ENCODE measurements at places on chromosomes 2 and 18.

DNA sequence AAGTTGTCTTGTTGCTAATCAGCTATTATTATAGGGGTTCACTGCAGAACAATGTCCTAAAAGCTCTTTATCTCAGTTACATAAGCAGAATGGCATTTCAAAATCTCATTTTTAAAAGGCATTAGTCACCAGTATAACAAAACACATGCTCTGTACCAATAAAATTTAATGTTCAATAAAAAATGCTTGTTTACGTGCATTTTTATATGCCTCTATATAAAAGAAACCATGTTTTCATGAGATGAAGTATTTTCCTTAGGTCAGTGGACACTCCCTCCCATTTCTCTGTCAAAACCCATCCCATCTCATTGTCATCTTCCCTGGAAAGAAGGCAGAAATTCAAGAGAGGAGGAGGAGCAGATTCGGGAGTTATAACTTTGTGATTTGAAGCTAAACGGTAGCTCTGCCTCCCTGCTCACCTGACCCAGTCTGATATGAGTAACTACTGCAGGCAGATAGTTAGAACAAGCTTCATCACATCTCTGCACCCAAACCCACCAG is 231.9 kb upstream of the SIX2 start:
- DNase-seq: no peak

- no peak for DNase-seq
Observed at GRCh38 chr2:161061786-161062185, 98.4 kb upstream of the TANK start.

- DNase-seq: no peak
Observed at GRCh38 chr2:28035816-28036215, 145.3 kb downstream of the BABAM2 start.

GRCh38 chr18:46894124-46894523 is 23.2 kb downstream of the PIAS2 start:
- no peak for DNase-seq

DNA sequence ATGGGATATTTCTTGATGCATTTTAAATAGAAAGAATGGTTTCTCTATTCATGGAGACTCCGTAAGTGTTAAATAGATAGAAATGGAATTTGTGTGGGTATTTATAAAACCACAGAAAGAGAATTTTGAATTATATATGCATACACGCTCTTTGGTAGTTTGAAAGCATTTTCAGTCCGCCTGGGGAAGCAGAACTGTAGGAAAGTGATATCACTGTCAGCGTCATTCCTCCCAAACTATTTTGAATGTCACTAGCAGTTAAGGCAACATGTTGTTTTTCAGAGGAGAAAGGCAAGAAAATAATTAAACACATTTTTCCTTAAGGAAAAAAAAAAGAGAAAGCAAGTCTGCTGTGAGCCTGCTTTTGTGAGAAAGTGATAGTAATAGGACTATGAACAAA is 8.7 kb upstream of the ERMN start:
- DNase-seq: no peak

- DNase-seq: no peak
Observed at GRCh38 chr2:66830881-66831280, 396.0 kb downstream of the MEIS1 start.

DNA sequence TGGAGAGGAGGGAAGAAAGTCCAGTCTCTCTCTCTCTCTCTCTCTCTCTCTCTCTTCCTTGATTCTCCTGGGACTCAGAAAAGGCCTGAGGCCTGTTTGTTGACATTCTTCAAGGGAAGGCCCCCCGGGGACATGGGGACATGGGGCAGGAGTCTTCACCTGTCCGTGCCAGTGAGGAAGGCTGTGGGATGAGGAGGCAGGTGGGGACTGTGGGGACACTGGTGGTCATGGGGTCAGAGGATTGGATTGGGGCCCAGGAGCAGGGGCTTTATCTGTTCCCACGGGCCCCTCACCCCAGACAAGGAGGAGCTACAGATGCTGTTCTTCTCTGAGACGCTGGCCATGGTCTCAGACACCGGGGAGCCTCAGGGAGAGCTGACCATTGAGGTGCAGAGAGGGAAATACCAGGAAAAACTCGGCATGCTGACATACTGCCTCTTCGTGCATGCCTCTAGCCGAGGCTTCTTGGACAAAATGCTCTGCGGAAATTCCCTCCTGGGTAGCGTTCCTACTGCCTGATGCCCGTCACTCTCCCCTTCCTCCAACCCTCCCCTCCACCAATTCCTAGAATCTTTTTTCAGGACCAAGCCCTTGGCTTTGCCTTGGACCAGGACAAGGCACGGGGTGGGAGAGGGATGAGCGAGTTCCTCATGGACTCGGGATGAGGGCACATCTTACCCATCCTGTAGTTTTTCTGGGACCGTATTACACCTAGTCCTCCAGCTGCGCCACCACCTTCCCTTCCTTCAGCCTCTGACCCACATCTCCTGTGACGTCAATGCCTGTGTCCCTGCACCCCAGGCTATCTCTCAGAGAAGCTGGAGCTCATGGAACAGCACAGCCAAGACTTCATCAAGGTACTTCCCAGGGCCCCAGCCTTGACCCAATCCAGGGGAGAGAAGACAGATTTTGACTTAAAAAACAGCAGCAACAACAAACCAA is 850 bp downstream of the CATIP start:
- no peak for DNase-seq

DNA sequence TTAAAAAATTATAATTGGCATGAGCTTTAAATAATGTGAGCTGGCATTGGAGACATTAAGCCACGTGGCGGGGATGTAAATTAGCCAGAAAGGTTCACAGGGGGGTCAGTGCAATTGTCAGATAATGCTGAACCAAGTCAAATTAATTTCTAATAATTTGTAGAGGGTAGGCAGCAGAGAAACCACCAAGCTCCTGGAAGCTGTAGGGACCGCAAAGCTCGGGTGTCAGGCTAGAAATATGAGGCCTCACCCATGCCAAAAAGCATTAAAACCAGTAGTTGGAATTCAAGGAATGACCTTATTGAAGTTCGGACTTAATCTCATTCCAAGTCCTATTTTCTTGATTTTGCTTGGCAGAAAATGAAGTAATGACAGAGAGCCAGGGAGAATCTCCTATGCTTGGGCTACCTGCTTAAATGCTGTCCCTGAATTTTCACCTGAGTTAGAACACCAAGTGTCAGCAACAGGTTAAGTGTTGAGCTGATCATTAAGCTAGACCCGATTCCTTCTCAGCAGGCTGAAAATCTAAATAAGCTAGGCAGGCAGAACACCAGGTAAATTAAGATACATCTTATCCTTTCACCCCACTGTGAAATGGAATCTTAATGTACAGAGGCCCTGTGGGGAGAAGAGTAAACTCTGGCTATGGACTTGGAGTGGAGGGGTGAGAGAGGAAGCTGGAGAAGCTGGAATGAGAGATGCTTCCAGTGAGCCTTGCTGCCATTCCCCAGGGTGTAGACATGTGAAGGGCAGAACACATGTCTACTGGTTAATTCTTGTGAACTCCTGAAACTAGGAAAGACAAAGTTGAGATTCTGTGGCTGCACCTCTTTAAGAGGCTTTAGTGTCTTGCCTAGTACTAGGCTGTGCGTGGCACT is 520.0 kb downstream of the SLC4A3 start:
- DNase-seq: no peak

DNA sequence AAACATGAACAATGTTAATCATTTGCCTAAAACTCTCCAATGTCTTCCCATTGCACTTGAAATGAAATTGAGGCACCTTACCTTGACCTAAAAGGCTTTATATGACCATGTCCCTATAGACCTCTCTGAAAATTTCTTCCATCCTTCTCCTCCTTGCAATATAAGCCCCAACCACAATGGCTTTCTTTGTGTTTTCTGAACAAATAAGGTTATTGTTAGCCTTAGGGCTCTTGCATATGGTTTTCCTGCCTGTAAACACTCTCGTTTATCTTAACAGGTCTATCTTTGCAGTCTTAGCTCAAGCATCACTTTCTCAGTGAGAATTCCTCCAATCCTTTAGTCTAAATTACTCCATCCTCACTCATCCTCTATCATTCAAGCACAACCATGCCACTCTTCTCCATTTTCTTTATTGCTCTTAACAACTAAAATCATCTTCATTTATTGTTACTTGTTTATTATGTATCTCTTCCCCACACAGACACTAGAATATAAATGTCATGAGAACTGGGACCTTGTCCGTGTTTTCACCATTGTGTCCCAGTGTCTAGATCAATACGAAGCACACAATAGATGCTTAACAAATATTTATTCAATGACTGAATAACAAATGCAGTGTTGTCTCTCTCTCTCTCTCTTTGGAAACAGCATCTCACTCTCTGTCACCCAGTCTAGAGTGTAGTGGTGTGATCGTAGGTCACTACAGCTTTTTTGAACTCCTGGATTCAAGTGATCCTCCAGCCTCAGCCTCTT is 129.3 kb downstream of the RDH14 start:
- DNase-seq: no peak

- DNase-seq: no peak
Observed at GRCh38 chr2:144180131-144180530, 339.8 kb downstream of the ZEB2 start.

- DNase-seq: no peak
Observed at GRCh38 chr2:73023497-73023896, 48.0 kb downstream of the SFXN5 start.

GRCh38 chr18:63195326-63196159 is 124.0 kb downstream of the BCL2 start:
- no peak for DNase-seq

DNA sequence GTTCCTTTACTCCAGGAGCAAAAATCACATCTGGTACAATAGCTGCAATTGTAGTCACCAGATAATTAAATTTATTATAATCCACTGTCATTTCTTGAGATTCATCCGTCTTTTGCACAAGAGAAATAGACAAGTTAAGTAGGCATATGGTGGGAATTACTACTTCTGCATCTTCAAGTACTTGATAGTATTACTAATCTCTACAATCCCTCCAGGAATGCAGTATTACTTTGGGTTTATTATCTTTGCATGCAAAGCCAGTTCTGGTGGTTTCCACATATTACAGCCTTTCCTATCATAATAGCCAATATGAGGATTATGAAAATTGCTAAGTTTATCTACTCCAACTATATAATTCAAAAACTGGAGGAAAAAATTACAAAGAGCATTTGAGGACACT is 254.1 kb downstream of the IKZF2 start:
- no peak for DNase-seq

GRCh38 chr2:23497536-23497935 is 112.6 kb downstream of the KLHL29 start:
- no peak for DNase-seq

DNA sequence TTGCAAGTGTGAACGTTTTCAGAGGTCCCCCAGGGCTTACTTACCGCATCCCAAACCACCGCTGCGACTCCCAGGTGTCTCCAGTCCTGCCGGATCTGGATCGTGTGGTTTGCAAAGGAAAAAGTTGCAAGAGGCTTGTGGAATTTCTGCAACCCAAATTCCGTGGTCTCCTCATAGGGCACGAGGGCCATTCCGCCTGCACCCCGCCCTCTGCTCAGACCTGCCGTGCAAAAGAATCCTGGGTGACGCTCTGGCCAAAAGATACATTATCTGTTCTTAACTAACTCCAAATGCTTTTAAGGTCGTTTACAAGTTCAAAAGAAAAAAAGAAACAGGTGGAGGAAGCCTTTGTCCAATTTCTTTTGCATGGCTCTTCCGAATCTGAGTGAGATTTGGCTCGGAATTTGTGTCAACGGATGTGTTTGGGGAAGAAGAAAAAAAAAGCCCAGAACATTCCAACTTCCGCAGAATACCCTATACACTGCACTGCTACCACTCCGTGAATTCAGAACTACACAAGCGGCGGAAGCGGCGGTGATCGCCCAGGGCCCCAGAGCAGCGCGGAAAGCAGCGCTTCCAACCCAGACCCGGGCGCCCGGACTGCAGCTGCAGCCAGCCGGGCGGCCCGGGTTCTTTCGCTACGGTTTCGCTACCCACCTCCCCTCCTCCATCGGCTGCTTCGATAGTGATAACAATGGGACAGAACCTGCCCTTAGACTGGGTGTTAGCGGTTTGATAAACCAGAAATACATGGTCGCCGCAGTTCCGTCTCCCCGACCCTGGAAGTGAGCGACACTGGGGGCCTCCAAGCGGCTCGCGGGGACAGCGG is 795 bp downstream of the METTL21A start:
- DNase-seq: peak; percentile 29

GRCh38 chr18:9709304-9709877 is 1.3 kb downstream of the RAB31 start:
- no peak for DNase-seq

DNA sequence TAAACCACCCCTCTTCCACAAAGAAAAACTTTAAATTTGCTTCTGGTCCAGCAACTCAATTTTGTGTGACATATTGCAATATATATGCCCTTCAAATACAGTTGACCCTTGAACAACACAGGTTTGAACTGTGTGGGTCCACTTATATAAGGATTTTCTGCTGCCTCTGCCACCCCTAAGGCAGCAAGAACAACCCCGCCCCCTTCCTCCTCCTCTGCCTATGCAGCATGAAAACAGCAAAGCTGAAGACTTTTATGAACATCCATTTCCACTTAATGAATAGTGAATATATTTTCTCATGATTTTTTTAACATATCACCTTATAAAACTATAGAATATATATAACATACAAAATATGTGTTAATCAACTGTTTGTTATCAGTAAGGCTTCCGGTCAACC is 58.3 kb downstream of the EML4 start:
- no peak for DNase-seq

- DNase-seq: no peak
Observed at GRCh38 chr2:235171550-235172031, 219.8 kb downstream of the SH3BP4 start.

Data from stimulated activated CD8-positive, alpha-beta memory T cell treated with anti-CD3 and anti-CD28 coated beads, Interleukin-15, amount 100 ng/mL, for 24 hours (primary cell).